A549 treated with CORT108297 at 1 μM for 4 hours (cell line): ENCODE measurements at places on chromosomes 5 and 9. TPM values are rescaled to one million over a fixed set of nuclear protein-coding genes. Genes with fewer than 3 reads are reported as not detected.

Gene PCDHB8
- total RNA-seq: 0.29 to 0.41 TPM (median 0.32 TPM) in 5 replicates

Gene RNF183
- total RNA-seq: 0.15 TPM in 1 of 5 replicates, not detected in the others

Gene PCDHGC3
- total RNA-seq: 5.0 to 6.7 TPM (median 5.6 TPM) in 5 replicates

Gene F2RL2
- total RNA-seq: 3.8 to 4.8 TPM (median 4.3 TPM) in 5 replicates

Gene SLC1A3
- total RNA-seq: 0.20 TPM in 1 of 5 replicates, not detected in the others

Gene GABRA6
- not detected in 5 replicates for total RNA-seq

Gene PTGDS
- 0.16 to 0.81 TPM (median 0.57 TPM) in 5 replicates for total RNA-seq

Gene SLC23A1
- total RNA-seq: 0.92 to 1.5 TPM (median 1.4 TPM) in 5 replicates

Gene EMB
- 4.6 to 6.5 TPM (median 5.7 TPM) in 5 replicates for total RNA-seq

Gene PCDHB9
- total RNA-seq: 0.02 to 0.09 TPM (median 0.06 TPM) in 4 of 5 replicates, not detected in the other

Gene FOXD4L5
- 0.03 to 0.07 TPM (median 0.04 TPM) in 3 of 5 replicates, not detected in the others for total RNA-seq

Gene ISOC1
- 16.7 to 21.5 TPM (median 17.4 TPM) in 5 replicates for total RNA-seq

Gene STOML2
- 211 to 268 TPM (median 252 TPM) in 5 replicates for total RNA-seq

Gene C5orf58
- total RNA-seq: not detected in 5 replicates

Gene ADAMTS6
- 0.03 to 0.12 TPM (median 0.10 TPM) in 5 replicates for total RNA-seq

Gene GAS1
- 0.05 to 0.15 TPM (median 0.11 TPM) in 5 replicates for total RNA-seq

Gene IRX1
- not detected in 5 replicates for total RNA-seq

Gene NKD2
- 13.7 to 19.1 TPM (median 18.3 TPM) in 5 replicates for total RNA-seq

Gene CCDC171
- total RNA-seq: 0.30 to 0.51 TPM (median 0.35 TPM) in 5 replicates

Gene PLCXD3
- total RNA-seq: 0.17 to 0.37 TPM (median 0.27 TPM) in 5 replicates

Gene UBE2QL1
- 0.14 to 0.22 TPM (median 0.17 TPM) in 5 replicates for total RNA-seq

Gene CORO2A
- 0.54 to 0.82 TPM (median 0.75 TPM) in 5 replicates for total RNA-seq

Gene PCDHA10
- 0.01 to 0.02 TPM (median 0.02 TPM) in 3 of 5 replicates, not detected in the others for total RNA-seq

Gene FOXD4L6
- total RNA-seq: 0.06 TPM in 1 of 5 replicates, not detected in the others

Gene SLC6A7
- total RNA-seq: 0.02 to 0.05 TPM (median 0.03 TPM) in 4 of 5 replicates, not detected in the other

Gene KIF27
- 1.0 to 1.3 TPM (median 1.2 TPM) in 5 replicates for total RNA-seq

Gene TMEM252
- not detected in 5 replicates for total RNA-seq

Gene AK1
- 40.1 to 83.3 TPM (median 73.5 TPM) in 5 replicates for total RNA-seq

Gene ZNF474
- 0.13 to 0.34 TPM (median 0.24 TPM) in 5 replicates for total RNA-seq

Gene GPR150
- total RNA-seq: 0.07 to 0.21 TPM (median 0.08 TPM) in 5 replicates

Gene SV2C
- not detected in 5 replicates for total RNA-seq

Gene TERT
- total RNA-seq: 1.3 to 3.6 TPM (median 2.7 TPM) in 5 replicates

Gene EQTN
- total RNA-seq: not detected in 5 replicates

Gene ENTPD2
- total RNA-seq: 0.63 to 1.4 TPM (median 0.95 TPM) in 5 replicates

Gene TAF11L5
- total RNA-seq: not detected in 5 replicates

Gene CNTLN
- total RNA-seq: 4.5 to 6.9 TPM (median 5.4 TPM) in 5 replicates

Gene ROR2
- 0.83 to 2.0 TPM (median 1.8 TPM) in 5 replicates for total RNA-seq

Gene ADRB2
- 0.55 to 0.87 TPM (median 0.69 TPM) in 5 replicates for total RNA-seq

Gene ACSL6
- total RNA-seq: 0.03 to 0.17 TPM (median 0.12 TPM) in 4 of 5 replicates, not detected in the other

Gene TAF1L
- total RNA-seq: 0.01 TPM in 1 of 5 replicates, not detected in the others

Gene LRRC70
- 0.20 to 0.27 TPM (median 0.23 TPM) in 5 replicates for total RNA-seq

Gene ZNF169
- total RNA-seq: 1.1 to 2.1 TPM (median 1.9 TPM) in 5 replicates

Gene SLC6A3
- 0.05 to 0.09 TPM (median 0.07 TPM) in 5 replicates for total RNA-seq

Gene PTGS1
- 1.0 to 1.5 TPM (median 1.3 TPM) in 5 replicates for total RNA-seq

Gene SOHLH1
- total RNA-seq: not detected in 5 replicates

Gene NR5A1
- total RNA-seq: 0.03 to 0.06 TPM (median 0.03 TPM) in 4 of 5 replicates, not detected in the other

Gene SPINK7
- not detected in 5 replicates for total RNA-seq

Gene TPM2
- 623 to 688 TPM (median 654 TPM) in 5 replicates for total RNA-seq

Gene TMEM174
- not detected in 5 replicates for total RNA-seq

Gene DNAI1
- 0.07 to 0.21 TPM (median 0.12 TPM) in 5 replicates for total RNA-seq

Gene LECT2
- not detected in 5 replicates for total RNA-seq

Gene PCDHGA9
- total RNA-seq: 0.02 to 0.09 TPM (median 0.05 TPM) in 4 of 5 replicates, not detected in the other

Gene ST8SIA4
- total RNA-seq: 0.27 to 0.43 TPM (median 0.39 TPM) in 5 replicates

Gene TLR4
- total RNA-seq: 0.10 to 0.18 TPM (median 0.13 TPM) in 5 replicates

Gene OTULINL
- 6.1 to 8.9 TPM (median 7.9 TPM) in 5 replicates for total RNA-seq

Gene CDKN2B
- total RNA-seq: not detected in 5 replicates
